ENCODE measurements at places on chromosomes 7 and 10. TPM values are rescaled to one million over a fixed set of nuclear protein-coding genes. Genes with fewer than 3 reads are reported as not detected.

FRA10AC1 gene
- total RNA-seq, result 10.7 TPM

PEX1 gene
- total RNA-seq, result 16.1 TPM

PON3 gene
- total RNA-seq, result 3.2 TPM

HOGA1 gene
- total RNA-seq, result 11.7 TPM

CHAT gene
- total RNA-seq, result not detected

ICA1 gene
- 9.7 TPM for total RNA-seq

ZNF32 gene
- 39.7 TPM for total RNA-seq

GPR15LG gene
- not detected for total RNA-seq

RBP4 gene
- total RNA-seq, result 1,096 TPM

TAS2R40 gene
- not detected for total RNA-seq

GRCh38 chr7:19113002-19113350, 4.5 kb downstream of the TWIST1 start:
- DNase-seq, result no peak

GRCh38 chr10:28986856-28987255, 302.0 kb upstream of the LYZL1 start:
- no peak for DNase-seq

- DNase-seq, result no peak
These were observed 114.5 kb upstream of the TRIM24 start for GRCh38 chr7:138345567-138345966.

- DNase-seq, result no peak
These were observed 151.2 kb downstream of the TCERG1L start for GRCh38 chr10:131160219-131160875.

DNA sequence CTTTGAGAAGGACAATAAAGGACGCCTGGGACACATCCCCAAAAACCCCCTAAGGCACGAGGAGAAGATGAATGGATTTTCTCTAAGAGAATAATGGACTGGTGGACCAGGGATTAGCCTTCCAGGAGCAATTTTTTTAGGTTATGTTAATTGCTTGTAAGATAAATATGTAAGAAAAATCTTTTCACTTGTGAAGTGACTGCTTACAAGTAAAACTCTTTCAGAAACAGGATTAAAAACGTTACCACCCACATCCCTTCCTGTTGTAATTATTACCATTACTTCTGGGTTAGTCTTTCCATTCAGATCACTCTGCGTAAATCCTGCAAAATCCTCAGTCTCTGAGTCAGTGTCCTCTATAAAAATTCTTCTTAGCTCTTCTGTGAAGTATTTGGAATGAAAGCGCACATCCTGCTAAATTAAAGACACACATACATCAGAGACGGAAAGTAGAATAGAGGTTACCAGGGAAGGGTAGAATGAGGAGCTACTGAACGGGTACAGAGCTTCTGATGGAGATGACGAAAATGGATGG, 34.3 kb downstream of the CDCA7L start:
- DNase-seq, result no peak

DNA sequence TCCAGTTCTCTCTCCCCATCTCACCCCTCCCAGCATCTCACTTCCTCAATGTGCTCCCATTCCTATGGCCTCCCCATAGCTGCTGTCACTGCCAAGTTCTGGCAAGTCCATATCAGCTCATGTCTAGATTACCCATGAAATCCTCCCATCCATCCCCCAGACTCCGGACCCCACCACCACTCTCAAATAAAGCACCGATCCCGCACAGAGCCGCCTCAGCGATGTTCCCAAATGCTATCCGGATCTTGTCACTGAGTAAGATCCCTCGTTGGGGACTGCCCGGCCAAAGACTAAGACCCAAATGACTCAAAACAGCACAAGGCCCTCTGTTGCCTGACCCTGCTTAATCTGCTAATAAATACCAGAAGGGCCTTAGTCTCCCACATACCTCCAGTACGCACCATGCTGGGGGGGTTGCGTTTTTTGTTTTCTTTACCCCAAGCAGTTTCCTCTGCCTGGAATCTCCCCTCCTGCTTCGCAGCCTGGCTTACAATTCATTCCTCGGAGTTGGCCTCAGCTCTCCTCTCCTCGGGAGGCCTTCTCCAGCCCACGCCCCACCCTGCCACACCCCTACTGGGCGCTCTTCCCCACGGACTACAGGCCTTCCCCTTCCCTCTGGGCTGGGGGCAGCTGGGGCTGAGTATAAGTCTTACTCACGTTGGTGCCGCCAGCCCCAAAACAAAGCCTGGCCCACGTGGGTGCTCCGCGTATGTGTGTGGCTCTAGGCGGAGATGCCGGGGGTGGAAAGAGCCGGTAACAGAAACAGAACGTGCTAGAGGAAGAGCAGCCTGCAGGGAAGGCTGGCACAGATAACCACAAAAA, 1.8 kb upstream of the DUSP5 start:
- DNase-seq, result peak; percentile 62

DNA sequence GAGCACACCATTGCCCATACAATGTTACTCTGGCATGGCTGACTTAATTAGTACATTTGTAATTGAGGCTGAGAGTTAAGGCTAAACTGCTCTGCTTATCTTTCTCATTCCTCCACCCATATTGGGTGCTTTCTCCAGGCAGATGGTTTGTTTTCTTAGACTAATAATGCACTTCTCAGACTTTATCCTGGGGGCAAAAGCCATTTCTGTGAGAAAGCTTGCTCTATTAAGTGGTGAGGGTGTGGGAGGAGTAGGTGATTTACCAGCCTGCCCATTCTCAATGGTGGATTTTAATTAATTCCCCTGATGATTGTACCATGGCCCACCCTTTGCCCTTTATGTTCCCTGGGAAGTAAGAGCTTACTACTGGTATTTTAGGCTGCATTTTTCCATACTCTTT, 174.8 kb downstream of the FOXP2 start:
- no peak for DNase-seq

DNA sequence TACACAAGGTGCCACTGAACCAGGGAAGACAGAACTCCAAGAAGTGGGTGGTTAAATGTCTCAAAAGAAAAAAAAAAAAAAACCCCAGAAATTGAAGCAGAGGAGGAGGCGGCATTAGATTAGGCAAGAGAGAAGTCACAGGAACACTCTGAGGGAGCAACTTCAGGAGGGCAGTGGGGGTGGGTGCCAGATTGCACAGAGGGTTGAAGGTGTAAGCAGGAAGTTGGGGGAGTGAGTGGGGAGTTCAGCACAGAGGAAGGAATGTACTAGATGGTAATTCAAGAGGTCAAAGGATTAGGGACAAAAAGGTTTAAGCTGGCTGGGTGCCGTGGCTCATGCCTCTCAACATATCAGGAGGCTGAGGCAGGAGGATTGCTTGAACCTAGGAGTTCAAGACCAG, 110.0 kb upstream of the PDLIM1 start:
- DNase-seq, result no peak

- DNase-seq, result no peak
These were observed 4.4 kb upstream of the VSTM4 start for GRCh38 chr10:49119746-49120145.

- no peak for DNase-seq
These were observed 91.4 kb downstream of the ZFAND4 start for GRCh38 chr10:45581216-45581549.

DNA sequence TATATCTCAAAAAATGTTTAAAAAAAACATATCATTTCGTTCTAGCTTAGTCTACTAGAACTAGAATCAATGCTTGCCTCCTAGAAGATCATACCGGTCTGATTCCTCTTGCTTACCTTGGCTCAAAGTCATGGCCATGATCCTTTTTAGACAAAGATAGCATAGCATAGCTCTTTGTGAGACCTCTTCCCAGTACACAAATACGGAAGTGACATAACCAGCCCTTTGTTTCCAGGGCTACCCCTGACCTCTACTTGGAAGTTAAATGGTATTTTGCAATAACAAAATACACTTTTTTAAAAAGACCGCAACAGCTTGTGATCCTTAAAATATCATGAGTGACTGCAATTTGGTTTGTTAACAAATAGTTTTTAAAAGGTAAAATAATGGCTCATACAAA, 130.7 kb upstream of the NOBOX start:
- DNase-seq, result no peak

DNA sequence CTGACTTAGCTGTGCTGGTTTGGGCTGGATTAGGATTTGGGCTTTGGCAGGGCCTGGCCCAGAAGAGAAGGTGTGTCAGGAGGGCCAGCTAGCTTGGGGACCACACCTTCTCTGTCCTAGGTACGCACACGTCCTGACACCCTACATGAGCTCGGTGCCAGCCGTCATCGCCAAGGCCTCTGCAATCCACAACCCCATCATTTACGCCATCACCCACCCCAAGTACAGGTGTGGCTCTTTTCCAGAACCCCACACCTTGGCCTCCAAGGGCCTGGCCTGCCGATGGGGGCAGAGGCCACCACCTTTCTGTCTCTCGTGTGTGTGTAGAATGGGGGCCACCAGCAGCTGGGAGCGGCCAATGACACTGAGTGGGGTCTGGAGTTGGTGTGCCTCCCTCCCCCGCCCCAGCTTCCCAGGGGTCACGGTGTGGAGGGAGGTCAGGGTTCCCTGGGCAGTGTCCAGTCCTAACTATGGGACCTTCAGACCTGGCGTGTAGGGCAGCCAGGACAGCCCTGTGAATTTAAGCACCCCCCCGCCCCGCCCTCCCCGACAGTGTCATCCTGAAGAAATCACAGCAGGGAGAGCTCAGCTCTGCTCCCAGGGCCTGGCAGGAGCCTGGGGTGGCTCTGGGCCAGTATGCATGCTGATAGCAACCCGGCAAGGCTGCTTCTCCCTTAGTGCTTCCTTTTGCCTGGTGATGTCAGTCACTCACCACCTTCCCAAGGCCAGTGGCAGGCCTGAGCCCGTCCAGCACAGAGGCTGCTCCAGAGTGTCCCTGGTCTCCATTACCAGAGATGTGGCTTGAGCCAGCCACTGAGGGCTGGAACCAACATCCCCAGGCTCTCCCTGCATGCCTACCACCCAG, 6.9 kb upstream of the LDB3 start:
- no peak for DNase-seq

DNA sequence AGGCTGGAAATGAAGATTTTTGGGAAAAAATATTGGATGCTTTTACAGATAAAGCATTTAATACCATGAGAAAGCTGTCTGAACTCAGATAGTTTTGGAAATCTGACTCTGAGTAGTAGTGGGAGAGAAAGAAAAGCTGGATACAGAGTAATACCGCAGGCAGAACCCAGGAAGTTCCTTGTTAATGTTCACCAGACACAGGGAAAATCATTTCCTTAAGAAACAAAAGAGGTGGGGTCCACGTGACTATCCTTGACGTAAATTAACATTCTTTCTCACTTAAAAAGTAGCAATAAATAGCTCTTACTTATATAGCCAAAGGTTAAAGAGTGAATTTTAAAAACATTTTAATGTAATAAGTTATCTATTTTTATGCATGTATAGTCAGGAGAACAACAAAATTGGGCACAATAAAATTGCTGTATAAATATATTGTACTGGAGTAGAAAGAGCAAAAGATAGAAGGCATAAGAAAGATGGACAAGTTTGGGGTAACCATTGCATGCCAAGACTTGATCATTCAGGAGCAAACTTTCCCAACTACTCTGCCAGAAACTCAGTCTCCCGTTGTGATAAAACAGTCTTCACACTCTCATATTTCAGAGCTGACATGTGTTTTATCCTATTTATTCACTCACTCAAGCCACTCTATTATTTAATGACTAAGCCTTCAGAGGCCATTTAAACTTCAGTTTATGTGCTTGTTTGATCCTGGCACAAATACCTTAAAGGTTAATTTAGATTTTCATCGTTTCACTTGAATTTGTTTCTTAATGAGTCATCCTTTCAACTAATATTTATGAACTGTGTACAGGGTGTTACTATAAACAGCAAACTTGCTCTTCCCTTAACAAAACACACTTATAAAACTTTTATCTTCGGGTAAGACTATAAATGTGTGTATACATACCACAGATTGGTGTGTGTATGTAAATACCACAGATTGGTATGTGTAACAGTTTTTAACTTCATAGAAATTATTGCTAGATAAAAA, 143.1 kb downstream of the GNAI1 start:
- no peak for DNase-seq

DNA sequence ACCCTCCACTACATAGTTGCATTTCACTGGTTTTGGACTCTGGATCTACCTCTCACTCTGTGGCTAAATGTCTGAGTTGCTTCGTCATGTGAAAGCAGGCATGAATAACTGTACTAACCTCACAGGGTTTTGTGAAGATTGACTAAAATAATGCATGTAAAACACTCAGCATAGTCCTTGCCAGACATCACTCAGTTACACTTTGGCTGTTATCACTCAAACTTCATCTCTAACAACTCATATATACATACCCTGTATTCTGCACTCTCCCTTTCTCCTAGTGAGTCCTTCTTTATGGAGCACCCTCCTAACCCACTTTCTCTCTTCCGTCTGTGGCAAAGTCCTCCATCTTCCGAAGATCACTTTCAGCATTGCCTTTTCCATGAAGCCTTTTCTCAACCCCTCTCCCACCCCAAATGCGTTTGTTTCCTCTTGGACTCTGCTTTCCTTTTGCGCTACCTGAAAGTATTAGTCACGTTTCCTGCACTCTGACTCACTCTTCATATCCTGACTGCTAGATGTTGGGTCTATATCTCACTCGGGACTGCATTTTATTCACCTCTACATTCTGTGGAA, 72.6 kb downstream of the OSBPL3 start:
- DNase-seq, result no peak

GRCh38 chr10:78716043-78716660, 352.6 kb upstream of the ZMIZ1 start:
- no peak for DNase-seq

DNA sequence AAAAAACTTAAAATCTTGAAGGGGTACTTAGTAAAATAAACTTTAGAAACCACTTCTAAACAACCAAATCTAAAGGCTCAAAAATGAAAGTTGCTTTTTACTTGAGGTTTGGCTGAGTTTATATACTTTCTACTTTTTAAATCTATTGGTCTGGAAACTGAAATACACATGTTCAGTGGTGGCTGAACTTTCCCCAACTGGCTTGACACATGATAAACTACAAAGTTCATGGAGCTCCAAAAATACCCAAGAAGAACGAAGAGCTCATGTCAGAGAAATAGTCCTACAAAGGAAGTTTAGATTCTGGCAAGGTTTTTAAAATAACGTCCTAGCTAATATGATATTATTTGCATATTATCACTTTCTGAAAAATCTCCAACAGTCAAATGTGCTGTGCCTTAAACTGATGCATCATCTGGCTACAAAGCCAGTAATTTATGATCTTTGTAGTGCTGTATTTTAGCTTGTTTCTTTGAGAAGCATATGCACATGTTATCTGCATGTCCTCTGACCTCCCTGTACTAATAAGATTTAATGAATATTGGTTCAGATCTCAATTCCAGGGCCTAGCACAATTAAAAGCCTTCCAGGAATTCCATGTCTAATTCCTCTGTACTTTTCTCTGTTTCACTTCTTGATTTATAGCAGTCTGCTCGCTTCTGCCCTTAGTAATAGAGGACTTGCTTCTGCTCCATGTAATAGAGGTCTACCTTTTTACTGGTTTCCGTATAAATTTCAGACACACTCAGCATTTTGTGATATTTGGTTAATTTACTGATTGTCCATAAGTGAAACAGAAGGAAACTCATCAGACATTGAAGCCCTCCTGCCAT, 28.2 kb downstream of the SEMA3C start:
- no peak for DNase-seq

Data from omental fat pad (tissue), 4 donors.